ENCODE measurements at places on chromosomes 12 and 14.

DNA sequence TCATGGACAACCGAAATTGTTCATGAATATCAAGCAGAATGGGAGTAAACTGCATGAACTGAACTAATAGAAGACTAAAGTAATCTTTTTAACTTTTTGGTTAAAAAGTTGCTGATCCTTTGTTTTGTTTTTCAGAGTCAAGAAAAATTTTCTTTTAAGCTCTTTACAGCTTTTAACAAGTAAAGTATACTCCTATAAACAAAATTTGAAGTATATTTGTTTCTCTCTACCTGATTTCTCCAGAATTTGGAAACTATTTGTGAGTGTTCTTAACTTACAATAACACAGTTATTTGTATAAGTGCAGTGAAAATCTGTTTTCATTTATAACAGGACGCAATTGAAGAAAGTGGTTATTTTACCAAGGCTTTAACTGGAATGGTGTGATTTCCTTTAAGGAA, 12.2 kb upstream of the LRRK2 start:
- no peak for DNase-seq

GRCh38 chr12:131867891-131868675, 26.3 kb upstream of the ULK1 start:
- no peak for DNase-seq

DNA sequence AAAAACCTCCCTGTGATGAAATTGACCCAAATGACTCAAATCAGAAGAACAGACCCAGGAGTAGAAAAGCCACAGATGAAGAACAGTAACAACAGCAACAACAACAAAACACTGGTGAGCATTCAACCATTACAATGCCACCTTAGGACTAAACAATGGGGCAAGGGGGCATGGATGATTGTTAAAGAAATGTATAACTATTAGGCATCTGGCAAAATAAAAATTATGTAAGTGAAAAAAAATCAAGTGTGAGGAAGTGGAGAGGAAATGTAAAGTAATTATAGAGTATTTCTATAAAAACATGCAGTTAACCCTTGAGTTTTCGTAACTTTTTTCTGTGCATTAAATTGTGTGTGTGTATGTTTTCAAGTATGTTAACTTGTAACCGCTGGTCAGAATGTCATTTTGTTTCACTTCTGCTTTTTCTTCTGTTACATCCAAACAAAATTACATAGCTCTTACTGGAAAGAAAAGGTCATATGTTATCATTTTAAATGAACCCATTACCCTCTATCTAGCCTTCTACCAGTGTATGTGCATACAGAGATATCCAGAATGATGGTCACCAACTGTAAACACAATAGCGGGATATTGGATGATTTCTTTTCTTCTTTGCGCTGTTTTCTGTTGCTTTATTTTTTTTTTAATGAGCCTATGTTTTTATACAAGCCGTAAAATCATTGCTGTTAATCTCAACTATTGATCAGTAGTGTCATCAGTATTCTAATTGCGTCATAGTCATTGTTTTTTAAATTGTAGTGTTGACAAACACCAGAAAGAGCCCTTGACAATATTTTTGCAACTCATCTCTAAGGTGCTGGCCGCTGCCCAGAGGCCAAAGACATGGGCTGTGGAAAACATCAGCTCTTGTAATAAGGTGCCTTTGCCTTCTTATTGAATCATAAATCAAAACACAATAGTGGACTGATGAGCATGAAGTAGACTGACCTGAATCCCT, 170.6 kb downstream of the CRADD start:
- DNase-seq: no peak

DNA sequence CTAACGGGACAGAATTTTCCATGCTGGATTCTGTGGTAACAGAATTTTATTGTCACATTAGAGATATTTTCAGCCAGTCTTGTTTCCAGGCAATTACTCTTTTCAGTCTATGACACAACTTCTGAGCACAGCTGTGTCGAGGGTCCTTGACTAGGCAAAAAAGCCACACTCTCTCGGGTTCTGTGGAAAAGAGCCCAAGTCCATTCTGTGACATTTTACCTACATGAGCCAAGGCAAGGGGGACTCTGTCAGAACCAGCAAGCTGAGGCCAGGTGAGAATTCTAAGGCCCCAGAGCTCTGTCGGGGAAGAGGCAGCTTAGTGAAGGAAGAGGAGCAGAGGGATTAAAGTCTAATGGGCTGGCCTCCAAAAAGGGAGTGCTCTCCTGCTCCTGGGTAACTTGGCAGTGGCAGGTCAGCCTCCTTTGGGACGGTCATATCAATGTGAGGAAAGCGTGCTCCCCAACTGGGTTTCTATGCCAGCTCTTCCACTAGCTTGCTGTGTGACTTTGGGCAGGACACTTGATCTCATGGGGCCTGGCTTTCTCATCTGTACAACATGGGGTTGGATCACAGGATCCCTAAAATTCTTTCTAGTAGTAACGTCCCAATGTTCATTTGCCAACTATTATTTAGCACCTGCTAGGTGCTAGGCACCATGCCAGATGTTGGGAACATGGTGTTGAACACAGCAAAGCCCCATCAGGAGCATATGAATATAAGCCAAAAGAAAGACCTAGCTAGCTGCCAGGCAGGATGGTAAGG, 16.0 kb upstream of the RIC8B start:
- DNase-seq: no peak

- DNase-seq: no peak
These were observed 169.5 kb upstream of the NTF3 start for GRCh38 chr12:5262450-5262849.

DNA sequence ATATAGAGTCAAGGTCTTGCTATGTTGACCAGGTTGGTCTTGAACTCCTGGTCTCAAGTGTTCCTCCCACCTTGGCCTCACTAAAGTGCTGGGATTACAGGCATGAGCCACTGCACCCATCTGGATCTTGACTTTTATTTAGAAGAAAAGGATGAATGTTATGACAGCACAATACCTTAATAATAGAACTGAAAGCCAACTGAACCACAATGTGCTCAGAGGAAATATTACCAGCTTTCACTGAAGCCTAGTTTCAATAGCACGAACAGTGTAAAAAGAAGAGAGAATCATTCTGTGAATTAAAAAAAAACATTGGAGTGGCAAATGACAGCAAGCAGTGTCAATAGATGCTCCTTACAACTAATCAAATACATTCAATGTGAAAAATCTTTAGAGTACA, 239.2 kb upstream of the RMST start:
- no peak for DNase-seq

GRCh38 chr12:46103559-46104383, 113.4 kb upstream of the SCAF11 start:
- DNase-seq: no peak

DNA sequence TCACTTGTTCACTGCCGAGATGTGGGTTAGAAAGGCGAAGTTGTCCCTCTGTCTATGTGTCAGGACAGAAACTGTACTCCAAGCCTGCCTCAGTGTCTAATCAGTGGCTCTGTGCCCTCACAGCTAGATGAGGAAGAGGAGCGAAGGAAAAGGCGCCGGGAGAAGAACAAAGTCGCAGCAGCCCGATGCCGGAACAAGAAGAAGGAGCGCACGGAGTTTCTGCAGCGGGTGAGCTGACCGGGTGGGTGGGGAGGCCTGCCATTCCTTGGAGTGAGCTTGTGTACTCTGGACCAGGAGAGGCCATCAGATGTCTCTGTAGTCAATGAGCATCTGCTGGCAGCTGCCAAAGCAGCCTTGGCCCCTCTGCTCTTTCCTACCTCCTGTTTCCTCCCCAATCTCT, 33.5 kb downstream of the JDP2 start:
- DNase-seq: no peak

DNA sequence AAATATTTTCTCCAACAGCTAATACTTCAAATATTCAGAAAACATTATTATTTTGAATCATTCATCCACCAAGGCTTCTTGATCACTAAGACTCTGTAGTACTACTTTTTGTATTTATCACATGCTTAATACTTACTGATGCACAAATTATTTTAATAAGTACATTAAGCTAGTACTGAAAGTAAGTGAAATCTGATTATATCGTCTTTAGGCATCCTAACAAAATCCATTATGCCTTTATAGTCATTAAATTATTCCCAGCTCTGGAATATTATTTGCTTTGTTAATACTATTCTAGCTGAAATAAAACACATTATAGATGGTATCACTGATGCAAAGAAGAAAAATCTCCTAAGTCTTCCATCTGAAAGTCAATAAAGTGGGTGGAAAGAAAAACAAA, 75.1 kb upstream of the TTC7B start:
- no peak for DNase-seq

DNA sequence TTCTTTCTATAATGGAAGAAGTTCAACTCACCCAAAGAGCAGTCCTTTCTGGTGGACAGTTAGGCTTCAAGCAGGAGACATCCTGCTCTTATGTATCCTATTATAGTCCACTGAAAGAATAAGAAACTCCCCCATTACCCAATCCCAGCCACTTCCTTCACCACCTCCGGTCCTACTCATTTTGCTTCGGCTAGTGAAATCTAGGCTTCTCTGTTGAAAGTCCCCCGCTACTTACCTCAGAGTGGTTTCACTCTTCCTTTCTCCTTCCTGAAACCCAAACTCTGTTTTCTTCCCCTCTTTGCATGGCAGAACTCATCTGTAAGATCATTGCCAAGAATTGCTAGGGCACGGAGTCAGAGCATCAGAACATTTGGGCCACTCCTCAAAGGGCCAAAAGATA, at the start of gene GPR84:
GPR84 (minus strand) TSS at position 74 of the 400 bp plus-strand sequence. CDS start 635 bp downstream, outside the sequence.
- DNase-seq: no peak

- DNase-seq: no peak
These were observed 1.9 kb downstream of the FOXN3 start for GRCh38 chr14:89415159-89415558.

- no peak for DNase-seq
These were observed 16.7 kb downstream of the SLC38A4 start for GRCh38 chr12:46808955-46809697.

GRCh38 chr14:85093631-85094330, 436.2 kb upstream of the FLRT2 start:
- DNase-seq: no peak

- no peak for DNase-seq
These were observed 46.5 kb downstream of the IFT81 start for GRCh38 chr12:110170535-110171185.

- DNase-seq: no peak
These were observed at the start of gene OR4K5 for GRCh38 chr14:19920021-19920657. Gene OR4K5, plus strand, starts transcription at chr14:19920607. Its CDS starts 0 bp downstream, at chr14:19920607.

GRCh38 chr14:72026536-72026935, 94.3 kb downstream of the RGS6 start:
- DNase-seq: no peak

DNA sequence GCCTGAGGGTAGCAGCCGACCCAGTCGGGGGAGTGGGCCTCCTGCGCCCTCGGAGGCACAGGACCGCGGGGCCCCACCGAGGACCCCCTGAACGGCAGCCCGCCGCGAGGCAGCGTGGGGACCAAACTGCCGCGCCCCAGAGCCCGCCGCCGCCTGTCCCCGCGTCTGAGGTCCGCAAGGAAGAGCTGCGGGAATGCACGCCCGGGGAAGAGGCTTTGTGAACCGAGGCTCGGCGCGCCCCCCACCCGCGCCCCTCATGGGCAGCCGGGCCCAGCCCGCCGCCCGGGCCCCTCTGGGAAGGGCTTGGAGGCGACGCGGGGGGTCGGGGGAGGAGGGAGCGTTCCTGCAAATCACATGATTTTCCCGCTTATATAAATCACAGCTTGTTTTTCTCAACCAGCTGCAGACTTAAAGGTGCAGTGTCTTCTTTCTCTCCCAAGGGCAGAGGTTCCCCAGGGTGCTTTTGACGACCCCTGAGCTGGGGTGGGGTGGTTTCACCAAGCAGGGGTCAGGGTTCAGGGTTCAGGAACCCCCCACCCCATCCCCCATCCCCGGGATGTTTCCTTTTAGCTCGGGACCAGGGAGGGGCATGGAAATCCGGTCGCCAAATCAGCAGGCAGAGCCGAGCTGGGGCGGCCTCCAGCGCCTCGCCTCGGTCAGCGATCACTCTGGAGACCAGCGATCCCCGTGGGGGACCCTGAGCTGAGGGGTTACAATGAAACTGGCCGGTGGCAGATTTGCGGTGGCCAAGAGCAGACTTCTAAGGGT, 44.7 kb upstream of the ATP23 start:
- DNase-seq: no peak

GRCh38 chr12:59626382-59626781, 30.6 kb downstream of the SLC16A7 start:
- DNase-seq: no peak

GRCh38 chr12:53956914-53957536, 2.3 kb downstream of the HOXC12 start:
- no peak for DNase-seq

GRCh38 chr14:55912344-55912743, 205.9 kb upstream of the PELI2 start:
- DNase-seq: no peak

DNA sequence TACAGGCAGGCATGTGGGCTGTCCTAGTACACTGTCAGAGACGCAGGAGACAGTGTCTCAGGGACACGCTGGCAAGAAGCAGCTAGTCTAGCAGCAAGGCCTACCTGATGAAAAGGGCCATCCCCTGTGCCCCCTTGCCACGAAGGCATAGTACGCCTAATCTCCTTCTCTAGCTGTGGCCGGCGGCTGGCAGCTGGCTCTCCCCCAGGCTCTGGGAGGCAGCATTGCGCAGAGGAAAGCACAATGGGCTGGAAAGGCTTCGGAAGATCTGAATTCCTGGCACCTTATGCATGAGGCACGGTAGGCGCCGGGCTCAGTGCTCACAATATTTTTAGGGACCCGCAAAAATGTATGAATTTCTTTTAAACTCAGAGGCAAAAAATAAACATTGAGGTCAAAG, 16.0 kb upstream of the PLEKHH1 start:
- DNase-seq: no peak

DNA sequence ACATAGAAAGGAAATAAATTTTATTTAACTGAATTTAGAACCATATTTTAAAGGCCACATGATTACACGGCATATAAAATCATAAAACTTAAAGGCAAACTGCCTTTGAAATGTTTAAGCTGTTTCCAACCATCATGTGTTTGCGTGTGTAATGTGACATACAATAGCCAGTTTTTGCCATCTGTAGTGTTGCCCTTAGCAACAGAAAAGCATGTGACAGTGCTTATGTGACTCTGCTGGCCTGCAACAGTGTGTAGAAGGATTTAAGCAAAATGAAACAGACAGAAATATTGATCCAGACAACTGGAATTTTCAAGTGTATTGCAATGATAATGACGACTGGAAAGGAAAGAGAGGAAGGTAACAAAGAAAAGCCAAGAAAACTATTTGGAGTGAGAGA, 49.5 kb downstream of the TSPAN19 start:
- no peak for DNase-seq
